Panc1 (cell line): ENCODE measurements at places on chromosomes 16 and 17. TPM values are rescaled to one million over a fixed set of nuclear protein-coding genes. Genes with fewer than 3 reads are reported as not detected.

SRCIN1 gene
- 12.8 TPM for total RNA-seq

PLA2G10 gene
- 0.23 TPM for total RNA-seq

ZNRF1 gene
- total RNA-seq, result 52.3 TPM

DNA sequence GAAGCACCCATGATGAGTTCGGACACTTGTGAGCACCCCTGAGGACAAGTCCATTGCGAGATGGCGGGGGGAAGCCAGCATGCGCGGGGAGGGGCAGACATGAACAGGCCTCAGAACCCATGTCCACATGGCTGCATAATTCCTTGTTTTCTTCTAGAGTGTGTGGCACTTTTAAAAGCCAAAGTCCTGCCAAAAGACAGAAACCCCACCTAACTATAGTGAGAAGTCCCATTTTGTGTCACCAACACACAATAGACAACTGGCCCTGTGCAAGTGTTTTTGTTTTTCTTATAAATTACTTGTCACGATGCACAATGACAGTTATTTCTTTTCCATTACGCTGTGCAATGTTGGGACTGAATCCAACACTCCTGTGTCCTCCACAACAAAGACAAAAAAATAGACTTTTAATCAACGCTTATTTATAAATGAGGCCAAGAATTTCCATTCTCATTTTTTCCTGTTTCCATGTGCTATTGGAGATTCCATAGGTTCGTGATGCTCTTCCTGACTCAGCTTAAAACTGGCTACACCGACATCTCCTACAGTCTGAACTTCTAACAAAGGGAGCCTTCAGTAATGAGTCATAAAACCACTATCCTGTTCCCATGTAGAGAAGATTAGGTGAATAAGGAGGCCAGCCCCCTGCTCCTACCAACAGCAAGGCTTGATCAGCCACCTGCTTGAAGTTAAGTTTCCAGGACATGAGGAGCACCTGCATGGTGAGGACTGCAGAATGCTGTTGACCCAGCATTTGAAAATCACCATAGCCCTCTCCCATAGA lies 98.9 kb downstream of the ZNF423 start:
- no peak for DNase-seq

DNA sequence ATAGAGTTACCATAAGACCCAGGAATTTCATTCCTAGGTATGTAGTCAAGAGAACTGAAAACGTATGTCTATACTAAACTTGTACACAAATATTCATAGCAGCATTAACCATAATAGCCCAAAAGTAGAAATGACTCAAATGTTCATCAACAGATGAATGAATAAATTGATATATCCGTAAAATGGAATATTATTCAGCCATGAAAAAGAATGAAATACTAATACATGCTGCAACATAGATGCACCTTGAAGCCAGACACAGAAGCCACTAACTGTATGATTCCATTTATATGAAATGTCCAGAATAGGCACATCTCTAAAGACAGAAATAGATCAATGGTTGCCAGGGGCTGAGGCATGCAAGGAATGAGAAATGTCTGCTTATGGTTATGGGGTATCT lies 484.1 kb downstream of the SLC39A11 start:
- DNase-seq, result no peak

GRCh38 chr16:56561126-56561525 lies 3.7 kb upstream of the MT4 start:
- no peak for DNase-seq
